ENCODE measurements at places on chromosomes 3 and 15. TPM values are rescaled to one million over a fixed set of nuclear protein-coding genes. Genes with fewer than 3 reads are reported as not detected.

GRCh38 chr3:181906338-181906737, 194.6 kb downstream of the SOX2 start:
- no peak for DNase-seq

DNA sequence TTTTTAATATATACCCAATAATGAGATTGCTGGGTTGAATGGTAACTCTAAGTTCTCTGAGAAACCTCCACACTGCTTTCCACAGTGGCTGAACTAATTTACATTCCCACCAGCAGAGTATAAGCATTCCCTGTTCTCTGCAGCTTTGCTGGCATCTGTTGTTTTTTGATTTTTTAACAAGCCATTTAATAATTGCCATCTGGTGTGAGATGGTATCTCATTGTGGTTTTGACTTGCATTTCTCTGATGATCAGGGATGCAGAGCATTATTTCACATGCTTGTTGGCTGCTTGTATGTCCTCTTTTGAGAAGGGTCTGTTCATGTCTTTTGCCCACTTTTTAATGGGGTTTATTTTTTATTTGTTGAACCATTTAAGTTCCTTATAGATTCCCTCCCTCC, 75.0 kb upstream of the EPHB3 start:
- no peak for DNase-seq

GRCh38 chr3:194865061-194865460, 179.4 kb downstream of the FAM43A start:
- no peak for DNase-seq

GRCh38 chr3:12916159-12916558, 74.8 kb upstream of the RPL32 start:
- DNase-seq, result no peak

DNA sequence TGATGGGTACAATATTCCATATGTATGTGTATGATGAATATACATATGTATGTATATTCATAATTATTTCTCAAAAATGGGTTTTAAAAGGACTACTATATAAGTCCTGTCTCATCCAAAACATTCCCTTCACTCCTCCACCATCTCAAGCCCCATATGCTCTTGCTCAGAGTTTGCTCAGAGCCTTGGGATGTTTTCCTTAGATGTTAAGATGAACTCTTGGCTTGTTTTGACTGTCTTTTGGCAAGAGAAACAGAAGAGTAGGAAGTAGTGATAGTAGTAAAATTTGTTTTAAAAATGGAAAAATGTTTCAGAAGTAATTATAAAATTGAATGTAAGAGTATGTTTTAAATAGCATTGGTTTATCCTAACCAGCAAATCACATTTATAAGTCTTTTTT, 6.2 kb upstream of the EPHA3 start:
- no peak for DNase-seq

DNA sequence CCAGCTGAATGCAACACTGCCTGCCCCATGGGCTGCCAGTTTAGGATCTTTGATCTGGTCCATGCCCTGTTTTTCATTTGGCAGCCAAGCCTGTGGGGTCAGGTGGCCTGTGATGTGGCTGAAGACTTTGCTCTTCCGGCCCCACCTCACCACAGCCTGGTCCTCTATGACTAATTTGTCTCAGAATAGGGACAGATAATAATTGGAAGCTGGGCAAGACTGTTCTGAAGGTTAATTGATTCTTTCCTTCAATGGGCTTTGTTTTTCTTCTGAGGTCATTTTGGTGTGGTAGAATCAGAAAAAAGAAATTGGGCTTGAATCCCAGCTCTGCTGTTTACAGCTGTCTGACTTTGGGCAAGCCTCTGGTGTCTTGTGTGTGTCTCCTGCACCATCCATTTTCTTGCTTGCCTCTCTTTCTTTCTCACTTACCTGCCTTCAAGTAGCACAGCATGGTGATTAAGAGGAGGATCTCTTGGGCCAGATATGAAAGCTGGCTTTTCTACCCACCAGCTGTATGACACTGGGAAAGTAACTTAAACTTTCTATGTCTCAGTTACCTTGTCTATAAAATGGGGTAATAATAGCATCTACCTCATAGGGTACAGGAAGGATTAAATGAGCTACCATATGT, 24.2 kb downstream of the ABHD2 start:
- DNase-seq, result no peak

GRCh38 chr3:138642927-138643253, 34.3 kb downstream of the FAIM start:
- DNase-seq, result no peak

- no peak for DNase-seq
These were observed 329.9 kb downstream of the RBMS3 start for GRCh38 chr3:29610781-29611180.

DNA sequence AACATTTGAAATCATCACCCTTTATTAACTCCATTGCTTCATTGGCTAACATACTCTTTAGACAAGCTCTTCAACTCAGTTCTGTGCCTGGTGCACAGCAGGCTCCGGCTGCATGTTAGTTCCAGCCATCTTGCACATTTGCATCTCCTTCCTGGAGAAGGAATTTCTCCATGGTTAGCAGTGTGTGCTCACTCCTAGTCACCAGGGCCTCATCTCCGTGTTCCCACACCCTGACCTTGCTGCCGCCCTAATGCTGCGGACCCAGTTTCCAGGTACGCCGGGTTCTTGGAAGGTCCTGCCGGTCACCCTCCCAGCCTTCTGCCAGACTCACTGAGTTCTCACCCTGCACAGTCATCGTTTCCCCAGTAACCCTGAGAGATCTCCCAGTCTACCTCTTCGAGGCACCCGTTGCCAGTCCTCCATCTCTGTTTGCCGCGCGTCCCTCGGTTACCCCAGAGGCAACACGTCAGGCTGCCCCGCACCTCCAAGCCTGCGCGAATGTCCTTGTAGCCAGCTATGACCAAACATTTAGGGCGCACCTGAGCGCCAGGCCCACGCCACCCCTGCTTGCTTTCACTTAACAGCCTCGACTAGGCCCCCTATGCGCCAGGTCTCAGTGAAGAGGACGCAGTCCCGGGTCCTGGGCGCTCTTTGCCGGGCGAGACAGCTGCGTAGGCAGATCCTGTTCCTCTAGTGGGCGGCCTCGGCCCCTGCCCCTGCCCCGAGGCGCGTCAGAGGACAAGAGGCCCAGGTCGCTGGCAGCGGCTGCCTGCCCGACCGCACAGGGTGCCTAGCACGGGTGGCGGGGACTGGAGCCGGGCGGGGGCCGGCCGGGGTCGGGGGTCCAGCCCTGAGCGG, 747 bp upstream of the ZNF592 start:
- DNase-seq, result no peak

DNA sequence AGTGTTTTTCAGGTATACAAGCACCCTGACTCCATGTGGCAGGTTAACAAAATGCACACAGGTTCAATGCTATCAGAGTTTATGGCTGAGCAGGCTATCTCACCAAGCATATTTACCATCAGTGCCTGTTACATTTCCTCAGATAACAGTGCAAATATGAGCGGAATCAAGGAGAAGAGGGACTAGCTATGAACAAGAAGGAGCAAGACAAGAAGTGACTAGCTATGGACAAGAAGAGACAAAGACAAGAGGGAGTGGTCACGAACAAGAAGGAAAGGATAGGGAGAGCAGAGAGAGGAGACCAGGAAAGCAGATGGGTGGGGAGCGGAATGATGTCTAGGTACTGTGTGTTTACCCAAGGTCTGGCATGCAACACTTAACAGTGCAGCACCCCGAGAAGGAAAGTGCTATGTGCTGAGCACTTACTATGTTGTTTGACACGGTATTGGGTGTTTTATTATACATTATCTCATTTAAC, 8.6 kb downstream of the ILDR1 start:
- DNase-seq, result no peak

DNA sequence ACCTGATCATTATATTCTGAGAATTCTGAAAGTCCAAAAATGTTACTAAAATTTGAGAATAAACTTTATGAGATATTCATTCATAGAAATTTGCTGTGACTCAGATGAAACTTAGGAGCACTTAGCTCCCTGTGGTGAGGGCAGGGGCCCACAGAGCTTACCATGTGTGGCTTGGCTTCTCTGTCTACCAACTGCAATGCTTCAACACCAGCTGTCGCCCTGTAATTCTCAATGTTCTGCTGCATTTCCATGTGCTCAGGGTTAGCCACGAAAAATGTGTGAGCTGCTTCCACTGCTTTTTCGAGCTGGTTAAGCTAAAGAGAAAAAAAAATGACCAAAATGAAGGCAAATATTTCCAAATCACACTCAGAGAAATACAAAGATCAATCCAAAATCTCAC, 125.6 kb downstream of the P3H2 start:
- DNase-seq, result no peak

- no peak for DNase-seq
These were observed 33.2 kb downstream of the CDCP1 start for GRCh38 chr3:45112939-45113338.

DNA sequence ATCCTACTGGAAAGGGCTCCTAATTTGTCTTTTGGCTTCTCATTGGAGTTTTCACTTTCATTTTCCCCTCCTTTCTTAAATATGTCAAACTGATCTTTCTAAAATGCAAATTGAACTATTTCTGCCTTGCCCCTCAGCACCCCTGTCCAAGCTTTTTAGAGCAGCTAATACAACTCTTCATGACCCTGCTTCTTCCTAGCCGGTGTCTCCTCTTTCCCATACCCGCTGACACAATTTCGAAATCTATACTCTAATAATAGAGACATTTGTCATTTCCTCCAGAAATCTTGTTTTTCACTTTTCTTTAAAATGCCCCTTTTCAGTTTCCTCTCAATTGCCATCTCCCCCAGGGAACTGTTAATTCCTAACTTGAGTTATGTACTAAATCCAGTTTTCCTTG, 2.9 kb upstream of the EPHA3 start:
- DNase-seq, result no peak

DNA sequence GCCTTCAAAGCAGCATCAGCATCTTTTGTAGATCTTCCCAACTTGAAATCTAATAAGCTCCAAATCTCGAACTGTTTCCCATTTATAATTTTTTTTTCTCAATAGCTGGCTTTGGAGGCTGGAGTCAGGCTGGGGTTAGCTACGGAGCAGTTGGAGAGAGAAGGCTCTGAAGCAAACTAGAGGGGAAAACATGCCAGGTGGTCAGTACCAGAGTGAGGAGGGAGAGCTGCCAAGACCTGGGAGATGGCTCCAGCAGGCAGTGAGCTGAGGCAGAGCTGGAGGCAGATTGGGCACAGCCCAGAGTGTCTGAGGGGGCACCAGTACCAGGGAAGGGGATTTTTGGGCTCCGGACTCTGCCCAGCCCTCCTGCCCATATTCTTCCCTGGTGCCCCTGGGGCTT, 311.2 kb downstream of the RPLP1 start:
- no peak for DNase-seq

DNA sequence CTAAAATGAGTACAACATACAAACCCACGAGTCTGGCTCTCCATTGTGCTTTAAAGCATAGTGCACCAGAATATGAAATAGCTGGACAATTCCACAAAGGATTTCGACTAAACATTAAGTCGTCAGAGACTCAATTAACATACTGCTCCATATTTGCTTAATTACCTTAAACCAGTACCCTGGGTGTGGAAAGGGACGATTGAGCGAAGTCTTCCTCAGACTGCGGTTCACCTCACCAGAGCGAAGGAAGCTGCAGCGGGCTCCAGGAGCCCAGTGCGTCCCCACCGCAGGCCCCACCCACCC, 218 bp upstream of the TRPC1 start:
- peak; percentile 74 for DNase-seq

- DNase-seq, result no peak
These were observed 237.7 kb downstream of the AGBL1 start for GRCh38 chr15:86317384-86317740.

DNA sequence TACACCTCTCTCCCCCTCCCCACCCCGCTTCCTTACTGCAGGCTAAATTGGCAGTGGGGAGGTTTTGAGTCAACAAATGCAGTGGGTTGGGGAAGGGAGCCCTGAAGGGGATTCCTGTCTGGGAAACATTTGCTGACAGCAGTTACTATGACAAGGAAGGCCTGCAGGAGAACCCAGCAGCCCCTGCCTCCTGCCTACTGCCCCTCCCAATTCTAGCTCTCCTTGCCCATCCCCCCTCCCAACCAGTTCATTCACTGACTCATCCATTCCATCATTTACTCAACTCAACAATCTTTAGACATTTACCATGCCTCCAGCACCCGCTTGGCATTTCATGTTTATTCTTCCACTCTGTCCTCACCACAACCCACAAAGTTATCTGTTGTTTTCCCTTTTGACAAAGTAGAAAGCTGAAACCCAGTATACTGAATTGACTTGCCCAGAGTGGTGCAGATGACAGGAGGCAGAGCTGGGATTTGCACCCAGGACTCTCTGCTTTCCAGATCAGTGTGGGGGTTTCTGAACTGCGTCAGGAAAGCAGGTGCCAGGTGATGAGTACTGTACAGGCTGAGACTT, 75.0 kb downstream of the MAGEF1 start:
- DNase-seq, result no peak

- DNase-seq, result no peak
These were observed 34.7 kb upstream of the SLC24A5 start for GRCh38 chr15:48086133-48086532.

GRCh38 chr15:53569751-53570480, 189.5 kb downstream of the WDR72 start:
- no peak for DNase-seq

DNA sequence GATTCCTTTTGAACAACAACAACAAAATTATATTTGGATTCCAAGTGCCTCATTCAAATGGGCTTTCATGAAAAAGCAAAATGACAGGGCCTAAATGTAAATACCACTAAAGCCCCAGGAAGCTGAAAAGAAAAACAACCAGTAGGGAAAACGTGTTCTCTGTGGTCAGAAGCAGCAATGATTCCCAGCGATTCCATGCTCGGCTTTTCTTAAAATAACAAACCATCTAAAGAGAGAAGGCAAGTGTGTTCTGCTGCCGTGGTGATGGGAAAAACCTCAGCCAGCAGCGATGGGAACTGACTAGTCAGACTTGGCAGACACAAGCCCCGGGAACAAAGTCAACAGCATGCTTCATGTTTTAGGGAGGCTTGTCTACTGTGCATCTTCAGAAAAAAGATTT, 153.6 kb downstream of the TNIK start:
- DNase-seq, result no peak

GRCh38 chr3:89360156-89360555, 252.7 kb downstream of the EPHA3 start:
- DNase-seq, result no peak

Gene LDHAL6B
- polyA plus RNA-seq, result 0.19 TPM

Gene GOLGA6L4
- 11.5 TPM for polyA plus RNA-seq

Gene RYR3
- 8.0 TPM for polyA plus RNA-seq

Gene CASR
- polyA plus RNA-seq, result 21.2 TPM

Gene RNF13
- polyA plus RNA-seq, result 107 TPM

Gene CLRN1
- not detected for polyA plus RNA-seq

Gene CKMT1B
- 4.0 TPM for polyA plus RNA-seq

Gene GLDN
- polyA plus RNA-seq, result 0.74 TPM

Measured in right renal cortex interstitium (tissue), 3 donors.